ENCODE measurements at places on chromosomes 2 and 18.

DNA sequence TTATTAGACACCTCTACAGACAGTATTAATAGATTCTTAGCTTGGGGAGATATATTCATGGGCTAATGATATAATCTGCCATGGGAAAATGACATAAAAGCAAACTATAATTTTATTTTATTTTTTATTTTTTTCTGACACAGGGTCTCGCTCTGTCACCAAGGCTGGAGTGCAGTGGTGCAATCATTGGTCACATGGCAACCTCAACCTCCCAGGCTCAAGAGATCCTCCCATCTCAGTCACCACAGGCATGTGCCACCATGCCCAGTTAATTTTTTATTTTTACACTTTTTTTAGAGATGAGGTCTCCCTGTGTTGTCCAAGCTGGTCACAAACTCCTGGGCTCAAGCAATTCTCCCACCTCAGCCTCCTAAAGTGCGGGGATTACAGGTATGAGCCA, 39.3 kb downstream of the RTN4 start:
- DNase-seq: no peak

DNA sequence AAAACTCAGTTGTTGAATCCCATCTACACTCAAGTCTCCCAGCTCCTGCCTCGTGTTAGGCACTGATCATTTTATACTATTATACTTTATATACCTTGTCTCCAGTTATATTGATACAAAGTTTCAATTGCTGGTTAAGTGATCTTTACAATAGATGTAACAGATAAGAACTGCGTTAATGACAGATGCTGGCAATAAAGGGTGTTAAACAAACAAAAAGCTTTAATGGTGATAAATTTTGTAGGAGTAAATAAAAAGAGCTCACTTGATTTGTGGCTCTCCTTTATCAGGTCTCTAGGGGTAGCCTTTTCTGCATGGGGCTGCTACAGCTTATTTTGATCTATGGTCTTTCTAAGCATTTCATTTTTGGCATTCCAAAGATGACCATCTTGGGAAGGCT, 106.9 kb upstream of the GAREM1 start:
- no peak for DNase-seq

DNA sequence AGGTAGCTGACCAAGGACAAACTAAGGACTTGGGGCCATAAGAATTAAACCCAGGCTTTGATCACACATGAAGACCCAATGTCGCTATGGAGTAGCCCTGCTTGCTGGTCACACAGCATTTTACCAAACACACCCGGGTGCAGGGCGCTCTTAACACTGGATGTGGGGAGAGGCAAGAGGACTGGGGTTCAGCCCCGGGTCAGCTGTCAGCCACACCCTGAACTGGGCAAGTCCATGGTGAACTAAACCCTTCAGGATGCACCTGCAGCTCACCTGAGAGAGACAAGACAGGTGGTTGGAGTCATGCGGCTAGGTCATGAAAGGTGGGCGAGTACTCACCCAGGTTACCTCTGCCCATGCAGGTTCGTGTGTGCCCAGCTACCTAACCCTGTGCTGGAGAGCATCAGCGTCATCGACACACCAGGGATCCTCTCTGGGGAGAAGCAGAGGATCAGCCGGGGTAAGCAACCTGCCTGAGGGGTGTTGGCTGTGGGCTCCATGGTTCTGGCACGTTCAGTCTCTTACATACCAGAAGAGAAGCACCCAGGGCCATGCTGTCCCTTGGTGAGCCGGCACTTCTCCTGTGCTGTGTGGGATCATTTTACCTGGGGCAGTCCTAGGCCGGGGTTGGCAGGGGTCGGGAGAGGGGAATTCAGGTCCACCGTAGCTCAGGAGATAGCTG, 15.2 kb downstream of the EHD3 start:
- no peak for DNase-seq

- DNase-seq: no peak
Observed at GRCh38 chr2:127641846-127642507, 4.0 kb upstream of the GPR17 start.

GRCh38 chr2:7480431-7480830, 563.2 kb downstream of the RNF144A start:
- DNase-seq: no peak

DNA sequence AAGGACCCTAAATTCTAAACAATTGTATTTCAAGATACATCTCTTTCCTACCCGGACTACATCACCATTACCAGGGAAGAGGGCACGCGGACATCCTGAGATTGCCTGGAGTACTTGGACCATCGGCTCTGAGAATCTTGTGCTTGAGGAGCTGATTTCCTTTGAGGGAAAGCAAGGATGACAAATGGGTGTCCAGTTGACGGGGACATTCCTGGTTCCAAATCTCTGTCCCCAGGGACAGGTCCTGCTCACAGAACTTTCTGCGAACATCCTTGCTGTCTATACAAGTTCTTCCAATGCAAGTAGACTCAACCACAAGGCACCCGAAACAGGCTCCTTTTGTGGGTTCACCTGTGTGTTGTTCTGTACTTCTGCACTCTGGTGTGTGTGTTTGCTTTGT, 289.5 kb upstream of the MYT1L start:
- no peak for DNase-seq

GRCh38 chr2:217481577-217481976, 521.2 kb downstream of the TNS1 start:
- DNase-seq: no peak

DNA sequence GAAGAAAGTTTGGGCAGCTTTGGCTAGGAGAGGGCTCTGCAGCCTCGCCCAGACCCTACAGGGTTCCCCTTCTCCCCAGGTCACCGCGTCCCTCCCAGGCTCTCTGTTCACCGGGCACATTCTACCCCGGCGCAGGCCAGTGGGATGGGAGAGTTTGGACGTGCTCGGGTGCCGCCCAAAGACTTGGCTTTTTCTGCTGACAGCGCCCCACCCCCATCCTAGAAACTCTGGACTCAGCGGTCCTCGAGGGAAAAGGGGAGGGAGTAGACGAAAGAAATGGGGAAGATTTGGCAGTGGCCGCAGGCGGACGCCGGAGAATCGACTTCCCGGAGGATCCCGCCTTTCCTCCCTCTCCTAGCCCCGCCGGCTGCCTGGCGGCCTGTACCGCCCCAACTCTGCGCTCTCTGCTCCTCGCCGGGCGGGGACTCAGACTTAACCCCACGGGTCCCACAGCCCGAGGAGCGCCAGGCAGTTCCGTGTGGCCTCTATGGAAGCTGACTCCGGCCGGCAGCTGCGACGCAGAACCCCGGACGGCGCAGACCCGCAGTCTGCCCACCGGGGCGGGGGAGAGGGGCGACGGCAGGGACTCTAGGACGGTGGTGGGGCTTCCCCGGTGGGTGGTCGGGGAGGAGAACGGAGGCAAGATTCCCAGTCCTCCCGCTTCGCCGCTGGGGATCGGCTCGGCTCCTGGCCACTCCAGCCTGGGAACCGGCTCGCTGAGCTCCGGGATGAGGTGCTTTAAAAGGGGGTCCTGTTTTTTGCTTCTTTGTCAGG, 863 bp upstream of the SIX2 start:
- DNase-seq: no peak

DNA sequence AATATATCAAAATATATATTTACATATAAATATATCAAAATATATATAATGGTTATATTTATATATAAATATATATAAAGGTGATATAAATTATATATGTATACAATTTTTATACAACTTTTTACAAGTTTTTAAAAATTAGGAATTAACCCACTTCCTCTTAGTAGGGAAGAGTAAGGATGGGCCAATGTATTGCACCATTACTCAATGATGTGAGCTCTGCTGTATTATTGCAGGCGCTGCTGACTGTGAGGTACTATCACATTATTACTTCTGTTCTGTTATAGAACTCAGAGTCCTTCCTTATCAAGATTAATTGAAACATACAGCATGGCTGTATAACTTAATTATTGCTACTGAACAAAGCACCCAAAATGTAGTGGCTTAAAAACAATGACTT, 46.0 kb downstream of the CCDC195 start:
- DNase-seq: no peak

DNA sequence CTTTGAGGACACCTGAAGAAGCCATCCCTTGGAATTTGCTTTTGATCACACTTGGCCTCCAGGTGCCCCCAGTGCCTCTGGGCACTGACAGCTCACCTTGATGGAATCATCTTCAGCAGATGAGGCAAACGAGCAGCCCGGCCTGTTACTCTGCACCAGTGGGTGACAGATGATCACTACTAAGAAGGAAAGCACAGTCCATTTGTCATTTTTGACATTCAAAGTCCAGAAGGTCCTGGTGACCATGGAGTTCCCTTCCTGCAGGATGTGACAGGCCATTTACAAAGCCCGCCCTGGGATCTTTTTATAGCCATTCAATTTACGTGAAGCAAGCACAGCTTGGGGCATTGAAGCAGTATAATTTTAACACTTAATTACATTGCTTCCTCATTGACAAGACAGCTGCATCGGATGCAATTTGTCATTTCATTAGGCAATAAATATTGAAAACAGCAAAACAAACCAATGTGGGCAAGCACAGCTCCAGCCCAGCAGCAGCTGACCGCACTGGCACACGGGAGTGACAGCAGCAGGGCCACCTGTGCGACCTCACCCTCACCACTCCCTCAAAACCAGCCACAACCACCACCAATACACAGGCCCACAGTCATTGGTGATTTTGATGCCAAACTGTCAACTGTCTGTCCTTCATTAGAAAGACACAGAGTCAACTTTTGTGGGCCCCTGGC, 76.0 kb upstream of the SLC66A3 start:
- no peak for DNase-seq

DNA sequence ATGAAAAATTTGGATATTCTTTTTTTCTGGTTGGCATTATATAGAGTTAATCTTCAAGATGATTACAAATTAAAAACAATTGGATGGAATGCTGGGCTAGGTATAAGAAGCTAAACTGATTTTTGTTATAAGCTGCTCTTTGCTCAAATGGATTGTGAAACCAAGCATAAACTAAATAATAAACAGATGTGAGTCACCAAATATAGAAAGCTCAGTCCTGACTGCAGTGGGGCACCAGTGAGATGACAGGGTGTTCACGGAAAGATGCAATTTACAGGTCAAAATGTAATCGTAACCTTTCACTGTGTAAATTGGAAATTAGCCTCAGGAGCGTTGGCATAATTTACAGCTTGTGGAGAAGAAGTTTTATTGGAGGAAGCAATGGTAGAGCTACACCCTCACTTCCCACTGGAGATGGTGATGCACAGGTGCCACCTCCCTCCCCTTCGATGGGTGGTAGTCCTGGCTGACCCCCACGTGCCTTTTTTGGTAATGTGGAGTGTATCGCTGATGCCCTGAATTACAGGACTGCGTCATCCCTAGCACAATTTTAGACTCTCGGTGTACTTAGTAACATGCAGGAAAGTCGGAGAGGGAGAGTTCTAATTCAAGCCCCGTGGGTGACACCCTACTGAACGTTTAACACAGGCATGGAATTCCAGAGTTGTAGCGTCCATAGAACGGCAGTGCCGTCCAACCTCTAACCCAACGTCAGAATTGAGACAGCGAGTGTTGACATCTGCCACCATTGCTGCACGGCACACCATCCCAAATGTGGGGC, 73.9 kb upstream of the NFATC1 start:
- DNase-seq: no peak

GRCh38 chr2:153864022-153864421, 7.7 kb upstream of the GALNT13 start:
- no peak for DNase-seq

GRCh38 chr18:54916507-54916906, 42.8 kb downstream of the CCDC68 start:
- DNase-seq: no peak

DNA sequence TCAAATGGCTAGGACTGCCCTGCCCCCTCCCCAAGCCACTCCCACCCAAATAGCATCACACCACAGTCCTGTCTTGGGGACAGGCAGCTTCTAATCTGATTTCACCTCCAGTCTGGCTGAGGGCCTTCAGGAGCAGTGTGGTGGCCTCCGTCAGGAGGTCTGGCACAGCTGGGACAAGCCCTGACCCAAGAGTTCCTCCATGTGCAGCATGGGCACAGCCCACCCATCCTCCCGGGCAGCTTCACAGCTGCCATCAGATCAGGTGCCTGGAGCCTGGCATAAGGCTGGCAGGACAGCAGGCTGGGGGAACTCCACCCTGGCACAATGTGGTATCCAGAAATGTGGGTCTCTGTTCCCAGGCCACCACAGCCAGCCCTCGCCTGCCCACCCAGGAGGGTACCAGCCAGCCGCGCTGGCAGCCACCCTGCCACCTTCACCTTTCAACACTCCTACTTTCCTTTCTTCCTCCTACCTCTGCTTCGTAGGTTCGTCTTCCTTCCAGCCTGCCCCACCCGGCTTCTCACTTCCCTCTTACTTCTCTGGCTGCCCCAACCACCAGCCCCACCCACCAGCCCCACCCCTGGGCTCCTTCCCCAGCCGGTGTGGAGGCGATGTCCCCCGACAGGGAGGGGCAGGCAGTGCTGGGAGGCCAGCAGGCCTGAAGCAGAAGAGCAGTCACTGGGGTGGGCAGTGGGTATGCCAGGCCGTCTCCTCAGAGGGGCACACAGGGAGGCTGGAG, at the start of gene CAPG:
Gene CAPG, minus strand, starts transcription at position 522 of the 739 bp plus-strand sequence. CDS start 8,221 bp downstream, outside the sequence.
- no peak for DNase-seq

DNA sequence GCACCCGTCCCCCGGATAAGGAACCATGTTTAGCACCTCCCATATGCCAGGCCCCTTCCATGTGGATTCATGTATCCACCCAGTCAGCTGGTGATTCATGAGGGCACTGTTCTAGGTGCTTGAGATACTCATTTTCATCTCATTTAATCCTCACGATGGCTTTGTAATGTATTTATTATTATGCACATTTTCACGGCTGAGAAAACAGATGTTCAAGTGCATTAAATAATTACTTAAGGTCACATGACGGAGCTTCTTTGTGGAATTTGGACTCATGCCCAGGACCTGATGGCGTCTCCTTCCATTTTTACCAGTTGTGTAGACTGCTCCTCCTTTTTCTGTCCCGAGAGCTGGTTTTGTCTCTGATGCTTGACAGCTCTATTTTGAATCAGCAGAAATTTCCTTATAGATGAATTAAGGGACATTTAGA, 72.2 kb upstream of the RBM44 start:
- no peak for DNase-seq

- no peak for DNase-seq
Observed at GRCh38 chr2:48345176-48345575, 184.8 kb upstream of the STON1 start.

DNA sequence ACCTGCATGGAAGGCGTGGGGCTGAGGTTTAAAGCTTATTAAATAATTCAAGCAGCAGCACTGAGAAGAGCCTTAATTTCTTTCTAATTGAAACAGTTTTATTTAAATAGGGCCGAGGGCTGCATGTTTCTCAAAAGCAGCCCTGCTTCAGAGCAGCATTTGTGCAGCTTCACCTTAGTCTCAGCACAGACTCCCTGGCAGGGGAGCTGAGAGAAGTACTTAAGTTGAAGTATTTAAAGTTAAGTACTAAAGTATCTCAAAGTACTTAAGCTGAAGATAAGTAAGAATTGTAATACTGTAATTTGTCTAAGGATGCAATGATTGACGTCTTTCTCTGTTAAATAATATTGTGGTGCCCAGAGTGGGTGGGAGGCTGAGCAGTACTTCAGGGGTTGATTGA, 31.4 kb downstream of the IMPA2 start:
- no peak for DNase-seq

GRCh38 chr2:159232456-159233170, 53.9 kb downstream of the WDSUB1 start:
- no peak for DNase-seq

- DNase-seq: no peak
Observed at GRCh38 chr18:9616049-9616448, 1.7 kb upstream of the PPP4R1 start.

GRCh38 chr2:3204031-3204821, 173.4 kb downstream of the EIPR1 start:
- no peak for DNase-seq

All from omental fat pad (tissue), 4 donors.